ENCODE measurements at places on chromosomes 4 and X.

DNA sequence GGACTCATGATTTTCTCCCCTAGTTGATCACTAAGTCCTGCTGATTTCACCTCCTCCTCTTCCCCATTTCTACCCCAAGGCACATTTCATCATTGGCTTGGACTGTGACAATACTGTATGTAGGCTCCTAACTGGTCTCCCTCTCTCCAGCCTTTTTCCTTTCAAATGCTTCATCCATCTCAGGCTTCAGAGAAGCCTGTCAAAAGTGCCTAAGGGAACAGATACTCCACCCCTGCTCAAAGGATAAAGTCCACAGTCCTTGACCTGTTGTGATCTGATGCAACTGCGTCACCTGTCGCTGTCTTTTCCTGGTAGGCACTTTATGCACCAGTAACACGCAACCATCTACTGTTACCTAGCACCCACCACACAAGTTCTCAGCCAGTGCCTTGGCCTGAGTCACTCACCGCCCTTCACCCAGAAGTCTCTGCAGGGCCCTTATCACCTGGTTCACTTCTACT, 12.8 kb downstream of the SCARB2 start:
- peak; percentile 85 for DNase-seq

GRCh38 chr4:186743261-186743660, 19.6 kb upstream of the FAT1 start:
- DNase-seq = no peak

DNA sequence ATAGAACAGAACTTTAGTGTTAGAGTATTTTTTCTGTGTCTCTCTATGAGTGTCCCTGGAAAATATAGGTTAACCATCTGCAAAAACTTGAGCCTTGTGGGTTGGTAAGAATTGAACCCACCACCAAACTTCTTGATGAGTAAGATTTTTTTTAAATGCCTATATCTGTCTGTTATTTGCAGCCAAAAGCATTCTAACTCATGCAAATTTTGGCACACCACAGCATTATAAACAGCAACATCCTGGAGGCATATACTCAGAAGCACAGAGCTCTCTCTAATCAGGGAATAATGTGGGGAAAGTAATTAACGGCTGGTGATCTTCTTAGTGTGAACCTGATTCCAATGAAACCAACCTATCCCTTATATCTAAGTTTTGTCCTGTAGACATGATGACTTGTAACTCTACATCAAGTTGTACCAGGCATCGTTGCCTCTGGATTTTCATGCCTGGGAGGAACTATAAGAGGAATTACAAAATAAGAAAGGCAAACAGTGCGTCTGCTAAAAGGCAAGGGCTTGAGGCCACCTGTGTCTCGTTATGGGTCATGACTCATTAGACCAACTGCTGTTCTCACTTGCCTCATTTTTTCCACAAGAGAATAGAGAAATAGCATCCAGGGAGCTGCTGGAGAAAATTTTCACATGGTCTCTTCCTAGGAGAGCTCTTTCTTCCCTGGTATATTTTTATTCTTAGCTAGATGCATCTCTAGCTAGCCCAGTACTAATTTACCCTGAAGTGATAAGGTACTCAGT, 202.4 kb downstream of the CHIC2 start:
- no peak for DNase-seq

DNA sequence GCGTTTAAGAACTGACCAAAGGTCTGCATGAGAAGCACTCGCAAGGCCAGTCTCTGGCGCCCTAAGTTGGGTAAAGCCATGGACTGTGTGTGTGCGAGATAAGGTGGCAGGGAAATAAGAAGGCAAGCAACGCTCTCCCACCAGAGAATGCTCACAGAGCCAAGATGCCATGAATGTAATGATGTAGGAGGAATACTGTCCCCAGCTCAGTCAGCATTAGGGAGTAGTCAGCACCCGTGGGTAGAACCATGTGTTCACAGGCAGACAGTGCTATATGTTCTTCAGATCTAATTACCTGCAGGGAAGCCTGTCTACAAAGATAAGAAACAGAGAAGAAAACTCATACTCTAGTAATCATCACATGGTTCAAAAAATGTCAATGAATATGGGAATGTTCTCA, 68.8 kb downstream of the SEC24D start:
- DNase-seq = no peak

DNA sequence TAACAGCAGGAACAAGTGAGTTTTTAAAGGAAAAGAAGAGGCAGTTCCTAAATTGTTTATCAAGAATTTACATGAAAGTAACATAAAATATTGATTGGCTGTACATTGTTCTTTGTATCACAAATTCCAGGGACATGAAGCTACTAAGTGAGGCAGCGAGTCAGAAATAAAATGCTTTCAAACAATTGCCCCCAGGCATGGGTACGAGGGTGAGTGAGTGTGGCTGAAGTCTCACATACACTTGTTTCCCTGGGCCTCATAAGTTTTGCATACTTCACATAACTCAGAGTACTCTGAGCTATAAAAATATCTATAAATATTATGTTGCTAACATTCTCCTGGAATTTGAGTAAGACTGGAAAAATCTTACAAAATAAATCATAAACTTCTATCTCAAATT, 511.6 kb upstream of the PRKX start:
- no peak for DNase-seq

GRCh38 chr4:52566136-52567031, 92.7 kb downstream of the USP46 start:
- DNase-seq = no peak

DNA sequence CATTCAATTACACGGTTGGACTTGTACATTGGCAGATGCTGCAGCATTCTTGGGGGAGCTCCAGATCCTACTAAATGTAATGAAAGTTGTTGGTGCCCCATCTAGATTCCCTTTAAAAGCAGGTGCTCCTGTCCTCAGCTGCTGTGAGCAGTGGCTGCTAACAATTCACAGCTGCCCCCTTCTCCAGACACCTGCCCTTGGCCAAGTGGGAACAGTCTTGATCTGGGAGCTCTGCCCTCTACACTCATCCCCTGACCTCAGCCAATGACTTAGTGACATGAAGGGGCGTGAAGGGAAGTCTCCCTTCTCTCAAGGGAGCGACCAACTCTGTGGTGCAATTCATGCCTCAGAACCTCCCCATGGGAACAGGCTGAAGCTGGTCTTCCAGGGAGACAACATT, 125.7 kb downstream of the EIF4E start:
- DNase-seq = no peak

DNA sequence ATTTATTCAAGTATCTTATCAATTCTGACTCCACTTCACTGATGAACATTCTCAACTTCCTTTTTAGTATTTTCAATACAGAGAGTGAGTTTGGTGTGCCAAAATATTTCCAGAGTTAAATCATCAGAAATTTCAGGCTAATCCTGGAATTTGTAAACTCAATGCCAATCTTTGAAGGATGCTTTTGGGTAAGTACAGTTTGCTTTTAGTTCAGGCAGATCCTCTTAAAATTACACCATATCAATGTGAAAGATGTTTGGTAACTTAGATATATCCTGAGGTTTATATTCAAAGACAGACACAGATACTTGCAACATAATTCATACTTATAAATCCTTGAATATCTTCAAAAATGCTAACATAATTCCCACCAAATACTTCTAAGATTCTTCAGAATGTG, 76.0 kb upstream of the FAM47B start:
- DNase-seq = no peak

GRCh38 chrX:37692918-37693317, 7.3 kb downstream of the XK start:
- no peak for DNase-seq

- DNase-seq = no peak
Measured at GRCh38 chrX:19613645-19614323, 98.5 kb upstream of the MAP3K15 start.

DNA sequence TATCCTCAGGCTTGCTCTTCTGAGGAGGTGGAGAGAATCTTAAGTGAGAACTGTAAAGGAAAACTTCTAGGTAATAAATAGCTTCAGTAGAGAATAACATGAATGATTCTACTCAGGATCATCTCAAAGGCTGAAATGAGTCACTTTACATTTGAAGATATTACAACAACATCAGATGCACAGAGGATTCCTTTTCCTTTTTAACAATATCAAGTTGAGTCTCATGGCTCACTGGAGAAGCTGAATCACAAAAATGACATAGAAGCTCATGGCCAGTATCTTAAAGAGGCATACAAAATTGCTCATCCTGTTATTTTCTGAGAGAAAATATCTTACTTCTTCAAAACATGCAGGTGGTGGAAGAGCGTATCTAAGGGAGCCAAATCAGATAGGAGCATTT, 72.5 kb upstream of the EMCN start:
- DNase-seq = no peak

DNA sequence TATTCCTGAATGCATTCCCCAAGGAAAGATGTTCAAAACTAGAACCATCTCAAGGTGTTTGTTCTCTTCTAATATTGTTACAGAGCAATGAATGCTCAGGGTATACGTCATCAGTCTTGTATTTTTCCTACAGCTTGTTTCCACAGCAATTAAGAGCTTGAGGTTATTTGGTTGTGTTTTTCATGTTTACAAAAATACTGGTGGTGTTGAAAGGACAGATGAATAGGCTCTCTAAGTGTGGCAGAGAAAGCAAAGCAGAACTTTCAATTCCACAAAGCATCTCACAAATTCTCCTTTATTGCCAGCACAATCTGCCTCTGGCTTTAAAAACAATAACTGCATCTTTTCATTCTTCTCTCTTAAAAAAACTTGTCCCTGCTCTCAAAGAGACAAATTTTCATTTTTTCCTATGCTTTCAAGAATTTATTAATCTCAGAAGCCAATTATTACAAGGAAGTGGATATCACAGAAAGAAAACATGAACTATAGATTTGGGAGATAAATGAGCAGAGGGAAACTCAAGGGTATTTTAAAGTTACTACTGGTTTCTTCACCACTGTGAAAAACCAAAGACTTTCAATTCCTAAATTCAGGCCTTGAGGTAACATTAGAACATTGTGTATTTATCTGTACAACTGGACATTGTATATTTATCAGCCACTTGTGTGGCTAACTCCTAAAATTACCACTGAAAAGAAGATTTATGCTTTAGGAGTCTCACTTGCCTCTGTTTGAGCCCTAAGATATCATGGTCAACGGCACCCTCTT, 49.2 kb downstream of the DDX53 start:
- DNase-seq = no peak

GRCh38 chrX:53320543-53321229, 39.3 kb upstream of the IQSEC2 start:
- DNase-seq = no peak

GRCh38 chr4:164538097-164538496, 215.8 kb upstream of the SMIM31 start:
- DNase-seq = no peak

DNA sequence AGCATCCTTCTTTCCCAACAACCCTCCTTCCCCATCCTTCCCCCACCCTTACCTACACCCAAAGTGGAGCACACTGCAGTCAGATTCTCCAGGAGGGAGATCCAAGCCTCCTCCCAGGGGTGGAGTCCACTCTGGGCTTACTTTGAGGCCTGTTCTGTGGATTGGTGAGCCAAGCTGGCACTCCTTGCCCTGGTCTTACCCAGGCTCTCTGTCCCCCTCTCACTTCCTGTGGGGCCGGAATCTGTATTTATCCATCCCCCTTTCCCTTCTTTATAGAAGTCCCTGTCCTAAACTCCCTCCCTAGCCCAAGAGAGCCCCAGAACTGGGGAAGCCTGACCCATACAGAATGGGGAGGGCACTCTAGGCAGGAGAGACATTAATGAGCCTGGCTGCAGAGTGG, 3.2 kb upstream of the TSPYL2 start:
- DNase-seq = no peak

GRCh38 chrX:18643243-18643642, 28.7 kb downstream of the RS1 start:
- no peak for DNase-seq

DNA sequence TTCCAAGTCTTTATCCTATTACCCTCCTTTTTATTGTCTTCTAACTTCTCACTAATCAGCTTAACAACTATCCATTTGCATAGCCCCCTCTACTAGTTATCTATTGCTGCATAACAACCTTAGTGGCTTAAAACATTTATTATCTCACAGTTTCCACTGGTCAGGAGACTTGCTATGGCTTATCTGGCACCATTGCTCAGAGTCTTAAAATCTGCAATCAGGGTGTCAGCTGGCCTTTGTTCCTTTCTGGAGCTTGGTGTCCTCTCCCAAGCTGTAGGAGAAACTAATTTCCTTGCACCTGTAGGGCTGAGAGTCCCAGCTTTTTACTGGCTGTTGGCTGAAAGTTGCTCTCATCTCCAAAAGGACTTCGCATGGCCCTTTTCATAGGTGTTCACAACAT, 137.0 kb upstream of the SMIM31 start:
- DNase-seq = no peak

- DNase-seq = no peak
Measured at GRCh38 chrX:104918122-104918521, 302.4 kb downstream of the TEX13A start.

DNA sequence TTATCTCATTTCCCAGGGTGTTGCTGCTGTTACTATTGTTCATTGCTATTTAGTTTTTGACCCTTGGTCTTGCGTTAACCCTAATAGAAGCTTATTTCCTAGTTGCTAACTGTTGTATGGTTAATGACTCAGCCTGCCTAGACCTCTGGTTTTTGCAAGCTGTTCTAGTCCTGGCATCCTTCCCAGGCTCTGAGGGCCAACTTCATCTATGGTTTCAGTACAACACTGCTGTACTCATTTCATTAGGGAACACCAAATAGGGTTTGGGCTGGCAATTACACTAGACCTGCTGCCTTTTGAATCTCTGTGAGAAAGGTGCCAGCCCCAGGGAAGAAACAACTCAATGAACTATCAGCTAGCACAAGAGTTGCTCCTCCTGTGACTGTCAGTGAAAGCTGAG, 59.6 kb downstream of the DCX start:
- no peak for DNase-seq

- no peak for DNase-seq
Measured at GRCh38 chrX:8139716-8140115, 31.4 kb downstream of the VCX2 start.

- DNase-seq = no peak
Measured at GRCh38 chr4:174107746-174108354, 175.6 kb downstream of the FBXO8 start.

DNA sequence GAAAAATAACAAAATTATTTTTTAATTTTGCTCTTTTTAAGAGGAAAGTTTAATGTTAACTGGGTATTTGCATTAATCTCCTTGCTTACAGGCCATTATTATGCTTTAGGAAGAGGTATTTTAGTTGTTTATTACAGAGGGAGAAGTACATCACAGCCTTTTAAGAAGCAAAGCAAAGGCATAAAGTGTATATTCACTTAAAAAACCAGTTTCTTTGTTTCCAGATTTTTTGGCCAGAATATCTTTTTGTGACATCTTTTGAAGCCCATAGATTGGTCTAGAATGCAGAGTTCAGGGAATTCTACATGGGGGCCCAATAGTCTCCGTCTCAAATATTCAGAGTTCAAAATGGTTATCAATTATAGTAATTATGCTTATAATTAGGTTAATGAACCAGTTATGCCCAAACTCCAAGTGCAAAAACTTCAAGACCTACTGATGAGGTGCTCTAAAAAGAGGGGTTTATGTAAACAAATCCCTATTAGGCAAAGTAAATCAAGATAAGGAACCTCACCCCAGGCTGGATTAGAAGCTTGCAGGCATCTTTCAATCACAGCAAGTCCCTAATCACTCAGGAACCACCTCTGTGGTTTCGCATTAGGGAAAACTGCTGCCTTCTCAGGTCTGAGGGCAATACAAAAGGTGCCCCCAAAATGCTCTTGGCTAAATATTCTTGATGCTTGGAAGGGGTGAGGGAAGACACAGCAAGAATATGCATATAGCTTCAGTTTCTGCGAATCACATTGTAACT, 1.4 kb downstream of the CXXC4 start:
- DNase-seq = no peak

- DNase-seq = no peak
Measured at GRCh38 chr4:164892018-164892417, 15.0 kb downstream of the APELA start.

GRCh38 chrX:68508799-68509198, 9.9 kb downstream of the YIPF6 start:
- DNase-seq = no peak
